H4 (cell line): ENCODE measurements at places on chromosomes 4 and X.

DNA sequence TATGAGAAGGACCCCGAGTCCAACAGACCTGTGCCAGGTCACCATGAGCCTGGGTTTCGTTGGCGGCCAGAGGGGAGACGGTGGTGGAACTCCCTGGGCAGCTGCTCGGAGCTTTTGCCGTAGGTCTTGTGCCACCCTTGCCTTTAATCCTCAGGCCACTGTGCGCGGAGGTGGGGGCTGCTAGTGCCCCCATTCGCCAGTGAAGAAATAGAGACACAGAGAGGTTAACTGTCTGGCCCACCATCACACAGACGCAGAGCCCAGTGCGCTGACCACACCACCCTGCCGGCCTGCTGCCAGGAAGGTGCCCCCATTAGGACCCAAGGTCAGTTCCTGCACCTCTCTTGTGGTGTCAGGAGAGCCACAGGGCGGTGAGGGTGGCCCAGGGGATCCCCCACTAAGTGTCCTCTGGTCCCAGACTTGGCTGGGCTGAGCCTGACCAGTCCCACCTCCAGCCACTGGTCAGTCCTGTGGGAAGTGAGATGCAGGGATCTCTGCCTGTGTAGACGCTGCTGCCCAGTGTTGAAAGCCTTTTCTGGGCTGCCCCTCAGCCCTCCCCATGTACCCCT lies 28.3 kb upstream of the HTRA3 start:
- no peak for DNase-seq

GRCh38 chrX:72621625-72622485 lies 49.2 kb upstream of the HDAC8 start:
- DNase-seq, result no peak

GRCh38 chr4:56480691-56481090 lies 13.3 kb downstream of the SRP72 start:
- DNase-seq, result no peak

DNA sequence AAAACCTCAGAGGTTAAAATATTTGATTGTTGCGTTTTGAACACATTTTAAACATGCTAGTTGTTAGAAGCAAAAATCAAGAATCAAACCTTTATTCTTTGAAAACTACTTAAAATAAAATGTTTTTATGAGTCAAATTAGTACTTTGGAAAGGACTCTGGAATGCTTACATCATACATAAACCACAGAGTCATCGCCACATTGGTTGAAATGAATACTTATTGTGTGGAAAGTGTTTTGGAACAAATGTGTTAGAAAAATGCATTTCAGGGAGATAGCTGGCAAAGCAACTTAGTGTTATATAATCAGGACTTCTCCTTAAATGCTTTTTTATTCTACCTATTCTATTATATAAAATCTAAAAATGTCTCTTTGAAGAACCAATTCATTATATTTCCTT lies 49.4 kb upstream of the CAMK2D start:
- DNase-seq, result peak; percentile 18

DNA sequence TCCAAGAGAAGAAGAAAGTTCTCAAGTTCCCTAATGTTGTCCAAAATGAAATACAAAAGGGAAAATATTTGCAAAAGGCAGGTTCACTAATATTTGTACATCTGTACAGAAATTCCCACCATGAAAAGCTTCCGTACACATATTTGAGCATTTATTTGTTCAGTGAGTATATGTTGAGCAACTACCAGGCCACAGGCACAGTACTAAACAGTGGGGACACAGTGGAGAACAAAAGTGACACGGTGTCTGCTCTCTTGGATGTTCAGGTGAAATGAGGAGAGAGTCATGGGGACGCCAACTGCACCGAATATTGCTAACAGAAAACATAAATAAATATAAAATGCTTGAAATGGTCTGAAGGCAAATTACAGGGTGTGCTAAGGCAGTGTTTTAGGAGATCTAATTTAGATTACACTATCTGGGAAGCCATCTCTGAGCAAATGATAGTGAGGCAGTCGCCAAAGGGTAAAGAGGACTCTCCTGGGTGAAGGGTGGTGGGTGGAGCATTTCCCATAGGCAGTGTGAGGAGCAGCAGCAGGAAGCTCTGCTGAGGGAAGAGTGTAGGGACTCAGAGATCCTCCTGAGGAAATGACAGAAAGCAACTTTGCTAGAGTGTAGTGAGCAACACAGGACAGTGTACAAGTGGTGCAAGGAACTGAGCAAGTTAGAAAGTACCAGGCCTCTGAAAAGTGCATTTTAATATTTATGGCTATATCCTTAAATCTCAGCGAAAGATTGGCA lies 375.2 kb downstream of the GALNTL6 start:
- no peak for DNase-seq

GRCh38 chr4:37422102-37422501 lies 177.6 kb downstream of the NWD2 start:
- DNase-seq, result no peak

DNA sequence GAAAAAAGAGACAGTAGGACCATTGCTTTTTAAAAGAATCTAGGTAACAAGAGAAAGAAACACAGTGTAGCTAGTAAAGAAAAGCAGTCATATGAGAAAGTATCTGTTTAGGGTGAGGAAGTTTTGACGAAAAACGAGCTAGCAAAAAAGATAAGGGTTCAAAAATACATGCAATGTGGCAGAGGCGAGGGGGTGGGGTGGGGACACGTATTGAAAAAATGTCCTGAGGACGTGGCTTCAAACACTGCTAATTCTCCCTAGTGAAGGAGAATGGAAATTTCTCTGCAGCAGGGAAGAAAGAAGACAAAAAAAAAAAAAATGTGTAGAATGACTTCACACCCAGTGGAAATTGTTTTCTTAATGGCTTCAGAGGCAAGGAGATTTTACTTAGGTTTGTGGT lies 856.4 kb upstream of the INTU start:
- DNase-seq, result no peak

DNA sequence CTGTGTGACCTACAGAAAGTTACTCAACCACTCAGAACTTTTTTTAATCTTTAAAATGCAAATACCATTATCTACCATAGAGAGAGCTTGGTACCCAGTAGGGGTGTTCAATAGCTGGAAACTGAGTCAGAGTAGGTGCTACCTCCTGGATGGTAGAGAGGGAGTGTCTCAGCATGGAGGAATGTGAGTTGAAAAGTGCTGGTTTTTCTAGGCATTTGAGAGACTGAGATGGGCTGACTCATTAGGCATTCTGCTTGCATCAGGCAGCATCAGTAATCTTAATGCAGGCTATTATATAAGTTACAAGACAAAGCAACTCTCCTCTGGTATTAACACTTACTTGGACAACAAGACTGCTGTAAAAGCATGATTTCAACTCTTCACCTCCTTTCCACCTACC lies 70.9 kb upstream of the ARHGEF9 start:
- no peak for DNase-seq

GRCh38 chr4:125492957-125493356 lies 178.2 kb downstream of the FAT4 start:
- DNase-seq, result no peak

DNA sequence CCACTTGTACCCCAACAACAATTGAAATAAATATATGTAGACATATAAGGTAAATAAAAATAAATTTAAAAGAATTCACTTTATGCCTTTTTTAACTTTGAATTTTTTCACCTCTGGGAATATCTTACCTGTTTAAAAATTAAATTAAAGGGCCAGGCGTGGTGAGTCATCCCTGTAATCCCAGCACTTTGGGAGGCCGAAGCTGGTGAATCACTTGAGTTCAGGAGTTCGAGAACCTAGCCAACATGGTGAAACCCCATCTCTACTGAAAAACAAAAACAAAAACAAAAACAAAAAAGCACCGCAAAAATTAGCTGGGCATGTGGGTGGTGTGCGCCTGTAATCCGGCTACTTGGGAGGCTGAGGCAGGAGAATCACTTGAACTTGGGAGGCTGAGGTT lies 164.8 kb downstream of the AASDH start:
- DNase-seq, result no peak

DNA sequence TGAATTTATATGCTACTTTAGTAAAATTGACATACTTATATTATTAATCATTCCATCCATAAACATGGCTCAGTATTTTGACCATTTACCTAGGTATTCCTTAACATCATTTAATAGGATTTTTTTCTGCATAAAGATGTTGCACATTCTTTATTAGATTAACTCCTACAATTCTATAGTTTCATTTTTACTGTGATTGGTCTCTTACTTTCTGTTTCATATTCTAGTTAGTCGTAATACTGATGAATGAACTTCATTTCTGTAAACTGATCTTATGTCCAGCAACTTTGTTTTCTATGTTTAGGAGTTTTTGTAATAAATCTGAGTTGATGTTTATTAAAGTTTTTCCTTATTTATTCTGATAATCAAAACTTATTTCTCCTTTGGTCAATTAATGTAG lies 278.2 kb upstream of the CXXC4 start:
- no peak for DNase-seq

DNA sequence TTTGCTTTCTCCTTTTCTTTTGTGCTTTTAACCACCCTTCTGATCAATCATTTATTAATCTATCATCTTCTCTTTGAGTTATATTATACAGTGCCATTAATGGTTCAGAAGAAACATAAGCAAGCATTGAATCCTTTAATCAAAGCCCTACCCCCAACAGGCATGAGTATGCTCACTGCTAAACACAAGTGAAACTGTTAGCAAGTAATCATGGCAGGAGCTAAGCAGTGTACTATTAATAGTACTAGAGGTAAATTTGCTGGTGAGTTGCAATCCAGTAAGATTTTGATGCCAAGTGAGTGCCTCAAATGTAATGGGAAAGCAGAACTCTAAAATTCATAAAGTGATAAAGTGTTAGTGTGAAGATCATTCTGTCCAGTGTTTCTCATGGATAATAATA lies 57.2 kb downstream of the FNIP2 start:
- DNase-seq, result no peak

DNA sequence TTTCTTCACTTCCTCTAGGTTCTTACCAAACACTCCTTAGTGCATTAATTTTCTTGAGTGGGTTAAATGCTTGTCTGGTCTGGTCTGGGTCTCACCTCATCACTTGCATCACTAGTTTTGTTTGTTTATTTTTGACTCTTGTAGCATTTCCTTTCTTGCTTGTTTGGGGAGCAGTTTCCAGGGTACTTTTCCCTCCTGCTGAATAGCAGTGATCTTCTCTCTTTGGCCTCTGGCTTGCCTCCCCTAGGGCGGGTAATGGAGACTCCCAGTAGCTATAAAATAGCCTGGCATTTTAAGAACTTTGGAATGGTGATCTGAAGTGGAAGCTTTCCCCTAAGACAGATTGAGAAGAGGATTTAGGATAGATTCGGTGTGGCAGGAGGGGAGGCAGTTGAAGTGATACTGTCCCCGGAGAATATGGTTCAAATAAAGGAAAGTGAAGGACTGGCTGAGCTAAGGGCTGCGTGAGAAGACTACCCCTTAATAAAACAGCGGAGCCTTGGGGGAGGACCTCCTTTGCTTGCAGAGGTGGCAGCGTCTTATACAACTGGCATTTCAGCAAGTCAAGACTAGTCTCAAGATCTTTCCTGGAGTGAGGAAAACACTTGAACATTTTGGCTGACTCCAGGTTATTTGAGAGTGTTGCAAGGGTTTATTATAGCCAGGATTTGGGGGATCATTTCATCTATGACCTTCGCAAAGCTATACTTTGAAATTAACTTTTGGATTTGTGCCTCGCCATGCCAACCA lies 190.6 kb downstream of the FRAS1 start:
- DNase-seq, result no peak

DNA sequence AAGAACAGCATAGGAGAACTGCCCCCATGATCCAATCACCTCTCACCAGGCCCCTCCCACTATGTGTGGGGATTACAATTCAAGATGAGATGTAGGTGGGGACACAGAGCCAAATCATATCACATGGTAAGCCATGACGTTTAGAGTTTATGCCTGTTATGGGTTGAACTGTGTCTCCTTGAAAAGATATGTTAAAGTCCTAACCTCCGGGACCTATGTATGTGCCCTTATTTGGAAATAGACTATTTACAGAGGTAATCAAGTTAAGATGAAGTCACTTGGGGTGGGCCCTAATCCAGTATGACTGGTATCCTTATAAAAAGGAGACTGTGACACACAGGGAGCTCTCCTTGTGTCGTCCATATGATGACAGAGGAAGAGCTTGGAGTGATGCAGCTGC lies 25.2 kb upstream of the SLC2A9 start:
- no peak for DNase-seq

DNA sequence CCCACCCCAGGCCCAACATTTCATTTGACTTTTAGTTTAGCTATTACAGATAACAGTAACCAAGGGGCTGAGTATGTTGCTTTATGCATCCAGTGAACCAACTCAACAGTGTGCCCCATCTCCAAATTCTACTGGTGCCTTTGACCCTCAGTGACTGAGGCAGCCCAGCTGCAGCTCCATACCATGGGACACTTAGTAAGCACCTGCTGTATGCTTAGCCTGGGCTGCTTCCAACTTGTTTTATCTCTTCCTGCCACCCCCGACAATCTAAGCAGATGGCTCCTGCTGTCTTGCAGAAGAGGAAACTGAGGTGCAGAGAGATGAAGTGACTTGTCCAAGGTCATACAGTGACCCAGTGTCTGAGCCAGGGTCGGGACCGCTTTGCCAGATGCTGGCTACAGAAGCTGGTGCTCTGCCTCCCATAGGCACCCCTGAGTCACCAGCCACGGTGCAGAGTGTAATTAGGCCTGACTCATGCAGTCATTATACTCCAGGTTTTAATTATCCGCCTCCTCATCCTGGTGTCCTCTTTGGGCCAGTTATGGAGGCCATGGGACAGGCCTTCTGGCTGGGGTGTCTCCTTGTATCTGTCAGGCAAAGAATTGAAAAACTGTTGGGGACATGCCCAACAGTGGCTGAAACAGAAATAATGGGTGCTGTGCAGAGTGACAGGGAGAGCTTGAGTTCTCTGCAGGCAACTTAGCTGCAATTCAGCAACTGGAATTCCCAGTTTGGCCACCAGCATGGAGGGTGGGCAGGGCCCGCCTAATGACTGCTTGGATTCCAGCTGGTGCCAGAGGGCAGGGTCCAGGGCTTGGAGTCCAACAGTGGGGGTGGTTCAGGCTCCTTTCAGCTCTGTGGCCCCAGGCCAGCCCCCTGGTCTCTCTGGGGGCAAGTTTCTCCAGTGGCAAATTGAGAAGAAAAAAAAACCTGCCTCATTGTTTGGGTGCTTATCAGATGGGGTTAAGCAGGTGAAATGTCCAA lies 8.2 kb upstream of the GPR78 start:
- no peak for DNase-seq

DNA sequence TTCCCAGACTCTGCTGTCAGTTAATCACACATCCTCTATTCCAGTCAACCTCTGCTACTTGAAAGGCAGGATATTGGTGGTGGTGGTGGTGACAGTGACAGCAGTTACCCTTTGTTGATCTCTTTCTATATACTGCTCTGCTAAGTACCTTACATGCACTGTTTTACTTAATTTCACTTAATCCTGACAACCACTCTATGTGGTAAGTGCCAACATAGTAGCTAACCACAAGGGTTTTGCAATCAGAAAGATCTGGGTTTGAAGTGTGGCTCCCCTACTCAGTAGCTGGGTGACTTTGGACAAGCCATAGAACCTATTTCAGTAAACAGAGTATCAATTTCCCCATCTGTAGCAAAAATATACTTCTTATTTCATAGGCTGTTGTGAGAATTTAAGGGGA lies 24.2 kb upstream of the F9 start:
- no peak for DNase-seq

- no peak for DNase-seq
Measured at GRCh38 chr4:152494020-152494419, 41.9 kb downstream of the FBXW7 start.

- DNase-seq, result peak; percentile 19
Measured at GRCh38 chrX:118571836-118572235, 76.2 kb downstream of the DOCK11 start.

GRCh38 chr4:10336471-10336870 lies 120.8 kb downstream of the ZNF518B start:
- DNase-seq, result no peak
